CD4-positive, alpha-beta T cell treated with Interleukin-2 at 100 ng/mL for 4 hours (primary cell): ENCODE measurements at places on chromosomes 1 and 21.

DNA sequence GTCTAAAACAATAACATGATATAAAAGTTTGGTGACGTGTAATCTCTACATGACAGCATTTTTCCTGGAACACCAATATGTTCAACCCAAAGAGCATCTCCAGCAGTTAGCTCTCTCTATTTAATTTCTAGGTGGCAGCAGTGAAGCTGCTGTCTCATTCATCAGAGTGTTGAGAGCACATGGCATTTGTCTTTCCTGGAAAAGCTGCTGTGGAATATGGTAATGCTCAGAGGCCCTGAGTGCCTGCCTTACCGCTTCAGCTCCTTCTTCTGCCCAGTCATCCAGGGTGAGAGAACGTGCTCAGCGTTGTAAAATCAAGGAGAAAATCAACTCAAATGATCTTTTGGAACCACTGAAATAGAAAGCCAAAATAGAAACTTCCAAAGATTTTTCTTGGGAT, 640.7 kb downstream of the ADGRL2 start:
- DNase-seq = no peak

DNA sequence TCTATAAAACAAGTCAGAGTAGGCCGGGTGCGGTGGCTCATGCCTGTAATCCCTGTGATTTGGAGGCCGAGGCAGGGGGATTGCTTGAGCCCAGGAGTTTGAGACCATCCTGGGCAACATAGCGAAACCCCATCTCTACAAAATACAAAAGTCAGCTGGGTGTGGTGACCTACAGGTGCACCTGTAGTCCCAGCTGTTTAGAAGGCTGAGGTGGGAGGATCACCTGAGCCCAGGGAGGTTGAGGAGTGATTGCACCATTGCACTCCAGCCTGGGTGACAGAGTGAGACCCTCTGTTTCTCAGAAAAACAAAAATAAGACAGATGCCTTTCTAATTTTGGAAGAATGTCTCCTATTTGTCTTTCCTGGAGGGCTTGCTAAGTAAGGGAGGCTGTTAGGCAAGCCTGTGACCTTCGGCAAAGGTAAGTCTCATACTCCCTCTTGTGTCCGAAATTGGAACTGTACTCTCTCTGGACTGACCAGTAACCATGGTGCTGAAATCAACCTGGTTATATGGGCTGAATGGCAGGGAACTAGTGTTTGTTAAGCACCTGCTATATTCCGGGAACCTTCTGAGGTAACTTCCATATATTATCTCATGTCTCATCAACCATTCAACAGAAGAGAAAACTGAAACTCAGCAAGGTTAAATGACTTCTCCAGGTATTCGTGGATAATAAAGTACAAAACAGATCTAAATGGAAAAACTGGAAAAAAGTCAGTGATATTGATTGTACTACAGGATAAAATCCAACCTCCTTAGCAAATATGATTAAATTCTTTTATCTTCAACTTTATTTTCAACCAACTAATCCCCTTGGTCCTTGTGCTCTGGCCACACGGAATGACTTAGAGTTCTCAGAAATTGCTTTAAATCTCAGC, 11.8 kb upstream of the RAB3B start:
- DNase-seq = peak; percentile 80

DNA sequence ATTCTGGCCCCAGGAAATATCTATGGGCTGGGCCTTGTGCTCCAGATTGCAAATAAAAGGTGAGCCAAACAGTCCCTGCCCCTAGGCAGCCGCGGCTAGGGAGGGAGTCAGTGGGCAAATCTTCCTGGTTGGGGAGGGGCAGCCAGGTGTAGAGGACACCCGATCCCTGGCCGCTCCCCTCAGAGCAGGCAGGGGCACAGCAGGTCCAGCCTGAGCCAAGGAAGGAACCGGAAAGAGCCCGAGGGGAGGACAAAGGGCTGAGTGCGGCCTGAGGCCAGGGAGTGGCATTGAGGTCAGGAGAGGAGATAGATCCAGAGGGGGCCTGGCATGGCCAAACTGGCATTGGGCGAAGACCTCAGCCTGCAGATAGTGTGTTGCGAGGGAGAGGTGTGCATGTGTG, 36.6 kb upstream of the ARF1 start:
- no peak for DNase-seq

GRCh38 chr1:233005703-233006102, 55.3 kb downstream of the NTPCR start:
- DNase-seq = no peak

GRCh38 chr1:200480964-200481363, 71.1 kb upstream of the ZNF281 start:
- DNase-seq = no peak

DNA sequence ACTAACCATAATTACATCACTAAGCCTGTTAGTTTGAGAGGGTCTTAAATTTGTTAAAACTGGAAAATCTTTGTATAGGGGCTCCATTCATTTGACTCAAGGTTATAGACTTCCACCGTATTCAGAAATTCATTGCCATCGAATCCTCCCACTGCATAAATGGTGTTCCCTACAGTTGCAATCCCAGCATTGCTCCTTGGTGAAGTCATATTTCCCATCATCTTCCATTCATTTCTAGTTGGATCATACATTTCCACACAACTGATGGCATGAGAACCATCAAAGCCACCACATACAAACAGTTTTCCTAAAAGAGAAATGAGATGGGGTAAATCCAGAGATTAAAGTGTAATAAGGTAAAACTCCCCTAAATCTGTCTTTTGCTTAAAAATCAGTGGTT, 19.1 kb downstream of the IVNS1ABP start:
- DNase-seq = no peak

- DNase-seq = no peak
These were observed 16.0 kb downstream of the C21orf58 start for GRCh38 chr21:46307625-46308024.

- DNase-seq = no peak
These were observed 86.8 kb upstream of the PUM1 start for GRCh38 chr1:31152181-31152795.

DNA sequence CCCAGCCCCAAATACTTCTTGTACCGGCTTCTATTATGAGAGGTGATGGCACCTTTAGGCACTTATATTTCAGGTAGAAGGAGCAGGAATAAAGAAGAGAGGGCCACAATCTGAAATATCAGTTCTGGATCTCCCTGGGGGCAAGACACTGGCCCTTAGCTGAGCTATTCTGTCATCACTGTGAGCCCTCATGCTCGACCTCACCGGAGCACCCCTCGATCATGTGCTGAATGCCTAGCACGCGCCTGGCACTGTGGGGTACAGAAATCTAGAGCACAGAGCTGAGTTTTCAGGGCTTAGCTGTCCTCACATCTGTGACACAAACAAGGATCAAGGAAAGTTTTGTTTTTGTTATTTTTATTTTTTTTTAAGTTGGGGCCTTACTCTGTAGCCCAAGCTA, 7.6 kb upstream of the MX1 start:
- no peak for DNase-seq

DNA sequence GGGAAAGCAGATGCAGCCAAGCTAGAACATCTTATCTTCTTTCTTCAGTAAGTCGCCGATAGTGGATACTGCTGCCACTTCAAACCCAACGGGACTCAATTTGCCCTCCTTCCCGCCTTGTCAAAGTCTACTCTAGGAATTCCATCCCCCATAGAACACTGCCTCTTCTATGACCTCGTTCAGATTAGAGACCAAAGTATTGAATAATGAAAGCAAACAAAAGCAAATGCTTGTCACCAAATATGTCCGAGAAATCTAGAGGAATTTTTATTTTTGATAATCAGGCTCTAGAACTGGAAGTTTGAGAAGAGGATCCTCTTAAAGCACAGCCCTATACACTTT, 853 bp upstream of the RRAGC start:
- no peak for DNase-seq

DNA sequence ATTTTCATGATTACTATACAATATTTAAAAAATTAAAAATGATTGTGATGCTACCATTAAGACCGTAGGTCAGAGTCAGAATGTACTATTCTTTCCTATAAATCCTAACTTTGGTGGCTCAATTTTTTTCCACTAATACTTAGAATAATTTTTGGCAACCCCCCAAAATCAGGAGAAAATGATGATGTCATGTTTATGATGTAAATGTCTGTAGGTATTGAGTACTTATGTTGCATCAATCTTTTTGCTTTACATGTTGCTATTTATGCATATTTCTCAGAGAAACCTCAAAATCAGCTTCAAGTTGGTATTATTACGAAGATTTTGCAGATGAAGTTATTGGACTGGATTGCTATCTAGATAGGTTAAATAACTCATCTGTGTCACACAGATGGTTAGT, 371.2 kb downstream of the ADGRL2 start:
- no peak for DNase-seq

DNA sequence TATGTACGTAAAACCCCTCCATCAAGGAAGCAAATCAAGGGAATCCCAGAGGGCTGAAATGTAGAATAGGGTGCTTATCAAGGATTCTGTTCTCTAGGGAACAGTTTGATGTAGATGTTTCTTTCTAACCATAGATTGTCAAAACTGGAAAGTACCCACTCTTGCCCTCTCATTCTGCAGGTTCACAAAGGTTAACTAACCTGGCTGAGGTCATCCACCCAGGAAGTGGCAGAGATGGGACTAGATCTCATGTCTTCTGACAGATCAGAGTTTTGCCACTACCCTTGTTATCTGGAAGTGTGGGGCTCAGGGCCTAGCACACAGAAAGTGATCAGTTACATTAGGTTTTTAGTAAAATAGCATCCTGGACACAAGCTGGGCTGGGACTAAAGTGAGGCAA, 47.4 kb downstream of the GFI1 start:
- DNase-seq = no peak

DNA sequence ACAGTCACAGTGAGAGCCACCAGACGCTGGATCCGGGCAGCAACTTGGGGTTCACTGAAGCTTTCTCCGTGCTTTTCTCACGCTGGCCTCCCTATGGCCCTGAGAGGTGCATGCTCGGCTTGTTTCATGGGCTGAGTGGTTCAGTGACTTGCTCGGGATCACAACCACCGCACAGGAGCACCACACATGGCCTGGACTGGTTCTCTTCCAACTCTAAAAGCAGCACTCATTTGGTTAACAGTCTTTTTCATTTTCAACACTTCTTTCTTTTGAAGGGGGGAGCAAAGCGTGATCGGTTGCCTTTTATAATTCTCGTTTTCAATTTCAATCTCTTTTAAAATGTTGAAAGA, 26.2 kb downstream of the UBIAD1 start:
- DNase-seq = no peak

GRCh38 chr1:100530141-100530540, 7.8 kb upstream of the GPR88 start:
- no peak for DNase-seq

DNA sequence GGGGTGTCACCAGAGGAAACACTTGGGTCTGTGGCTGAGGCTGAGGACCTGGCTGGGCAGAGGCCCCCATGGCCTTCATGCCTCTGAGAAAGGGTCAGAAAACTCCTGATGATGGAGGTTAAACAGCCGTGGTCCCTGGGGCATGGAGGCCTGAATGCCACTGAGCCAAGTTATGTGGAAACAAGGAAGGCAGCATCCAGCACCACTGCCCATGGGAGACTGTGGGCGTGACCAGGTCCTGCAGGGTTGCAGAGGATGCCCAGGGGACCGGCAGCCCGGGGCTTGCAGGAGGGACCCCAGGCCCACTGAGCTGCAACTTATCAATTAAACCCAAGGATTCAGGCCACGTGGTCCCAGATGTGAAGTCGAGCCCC, 18.9 kb upstream of the COL6A2 start:
- no peak for DNase-seq

DNA sequence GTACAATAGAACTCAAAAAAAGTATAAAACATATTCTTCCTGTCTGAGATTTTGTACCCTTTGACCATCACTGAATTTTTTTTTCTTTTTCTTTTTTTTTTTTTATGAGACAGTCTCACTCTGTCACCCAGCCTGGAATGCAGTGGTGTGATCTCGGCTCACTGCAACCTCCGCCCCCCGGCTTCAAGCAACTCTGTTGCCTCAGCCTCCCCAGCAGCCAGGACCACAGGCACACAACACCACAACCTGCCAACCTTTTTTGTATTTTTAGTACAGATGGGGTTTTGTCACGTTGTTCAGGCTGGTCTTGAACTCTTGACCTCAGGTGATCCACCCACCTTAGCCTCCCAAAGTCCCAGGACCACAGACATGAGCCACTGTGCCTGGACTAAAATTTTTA, 10.4 kb downstream of the SDCCAG8 start:
- no peak for DNase-seq

GRCh38 chr1:21931171-21932093, 5.7 kb downstream of the HSPG2 start:
- no peak for DNase-seq

GRCh38 chr1:206524739-206525364, 17.5 kb downstream of the RASSF5 start:
- DNase-seq = no peak

DNA sequence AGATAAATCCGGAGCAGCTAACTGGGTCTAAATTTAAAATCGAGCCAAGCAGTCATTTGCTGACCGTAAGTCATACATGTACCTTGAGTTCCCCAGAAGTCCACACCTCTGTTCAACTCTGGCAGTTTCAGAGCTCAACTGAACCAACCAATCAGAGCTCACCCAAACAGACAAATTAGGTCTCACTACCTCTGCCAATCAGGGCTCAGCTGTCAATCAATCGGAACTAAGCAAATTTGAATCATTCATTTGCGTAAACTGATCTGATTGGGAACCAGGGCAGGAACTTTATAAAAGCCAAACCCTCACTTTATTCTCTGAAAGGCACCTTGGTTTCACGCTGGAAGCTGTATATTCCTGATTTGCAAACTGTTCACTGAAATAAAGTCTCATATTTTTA, 11.2 kb upstream of the ACBD6 start:
- no peak for DNase-seq

DNA sequence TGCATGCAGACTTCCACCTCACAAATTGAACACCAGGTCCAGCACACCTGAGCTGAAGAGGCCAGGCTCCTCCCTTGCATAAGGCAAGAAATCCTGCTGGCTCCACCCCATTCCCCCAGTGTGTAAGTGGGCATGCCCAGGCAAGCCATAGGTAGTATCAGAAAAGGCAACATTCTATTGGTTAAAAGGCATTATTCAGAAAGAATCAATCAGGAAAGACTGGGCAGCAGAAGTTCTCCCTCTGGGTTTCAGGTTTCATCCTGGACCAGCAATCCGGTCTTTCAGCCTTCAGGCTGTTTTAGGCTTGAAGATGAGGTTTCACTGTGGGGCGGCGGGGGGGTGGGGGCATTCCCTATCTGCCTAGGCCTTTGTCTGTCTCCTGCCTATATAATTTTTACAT, 42.0 kb upstream of the LHX8 start:
- DNase-seq = no peak

- no peak for DNase-seq
These were observed 1.2 kb downstream of the ASCL5 start for GRCh38 chr1:201125800-201126199.

DNA sequence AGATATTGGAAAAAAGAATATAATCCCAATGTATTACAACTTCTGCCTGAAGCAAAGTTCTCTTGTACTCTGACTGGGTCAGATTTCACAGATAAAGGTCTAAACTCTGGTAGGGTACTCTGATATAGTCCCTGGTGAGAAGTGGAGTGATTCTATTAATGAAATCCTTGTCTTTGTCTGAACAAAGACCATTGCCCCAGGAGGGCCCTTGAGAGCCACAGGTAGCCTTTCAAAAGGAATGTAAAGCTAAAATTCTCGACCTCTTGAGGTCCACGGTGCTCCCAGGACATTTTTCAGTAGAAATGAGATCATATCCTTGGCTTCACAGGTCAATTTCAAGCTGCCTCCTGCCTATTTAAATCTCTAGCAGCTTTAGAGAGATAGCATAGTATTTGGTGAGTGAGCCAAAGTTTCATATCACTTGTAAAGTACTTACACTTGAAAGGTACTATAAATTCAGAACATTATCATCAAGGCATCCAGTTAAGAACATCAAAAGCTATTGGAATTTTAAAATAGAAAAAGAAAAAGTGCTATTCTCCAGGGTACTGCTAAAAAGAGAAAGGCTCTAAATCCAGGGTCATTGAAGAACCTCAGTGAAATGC, 10.1 kb downstream of the TNNI3K start:
- DNase-seq = no peak
